ENCODE measurements at places on chromosomes 13 and 19. TPM values are rescaled to one million over a fixed set of nuclear protein-coding genes. Genes with fewer than 3 reads are reported as not detected.

DNA sequence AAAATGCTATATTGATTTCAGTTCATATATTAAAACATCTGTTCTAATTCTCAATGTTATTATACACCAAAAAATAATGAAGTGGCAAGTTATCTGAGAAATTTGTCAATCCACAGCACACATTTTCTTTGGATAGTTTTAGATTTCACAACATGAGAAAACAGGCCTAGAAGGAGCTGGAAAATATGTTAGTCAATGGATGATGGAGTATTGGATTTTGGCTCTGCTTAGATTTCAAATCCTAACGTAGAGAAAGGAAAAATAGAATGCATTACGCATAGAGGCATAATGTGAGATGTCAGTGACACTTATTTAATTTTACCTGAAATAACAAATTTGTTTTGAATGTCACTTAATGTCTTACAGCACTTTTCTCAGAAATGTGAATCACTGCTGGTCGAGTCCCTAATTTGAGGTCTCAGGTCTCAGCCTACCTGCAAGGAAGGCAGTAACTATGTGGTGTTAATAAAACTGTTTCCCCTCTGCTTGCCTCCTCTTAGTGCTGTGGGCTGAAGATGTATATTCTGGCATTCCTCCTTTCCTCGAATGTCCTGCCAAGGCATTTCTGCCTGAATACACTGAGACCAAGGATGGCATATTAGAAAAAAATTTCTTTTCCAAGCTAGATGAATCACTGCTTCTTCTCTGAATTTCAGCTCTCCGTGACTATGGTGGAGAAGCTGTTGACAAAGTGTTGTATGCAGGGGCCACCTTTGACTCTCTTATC is 232.4 kb downstream of the POSTN start:
- no peak for DNase-seq

GRCh38 chr19:43467730-43468129 is 2.3 kb upstream of the LYPD3 start:
- DNase-seq = no peak

DNA sequence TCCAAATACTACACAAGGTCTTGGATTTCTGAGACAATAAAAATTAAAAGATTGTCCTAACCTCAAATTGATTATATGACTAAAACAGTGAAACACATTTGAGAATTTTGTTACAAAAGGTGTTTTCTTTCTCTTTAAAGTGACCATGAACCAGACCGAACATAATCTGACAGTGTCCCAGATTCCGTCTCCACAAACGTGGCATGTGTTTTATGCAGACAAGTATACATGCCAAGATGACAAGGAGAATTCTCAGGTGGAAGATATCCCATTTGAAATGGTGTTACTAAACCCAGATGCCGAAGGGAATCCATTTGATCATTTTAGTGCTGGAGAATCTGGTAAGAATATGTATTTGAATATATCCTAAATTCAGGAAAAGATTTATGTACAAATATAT is 10.4 kb downstream of the GPR180 start:
- DNase-seq = no peak

- DNase-seq = no peak
These were observed 54.6 kb downstream of the HSPH1 start for GRCh38 chr13:31107109-31107508.

- DNase-seq = no peak
These were observed 733.9 kb upstream of the KLHL1 start for GRCh38 chr13:70842062-70842644.

AMER2 gene
- polyA plus RNA-seq = 0.03 TPM

FOSB gene
- polyA plus RNA-seq = 287 TPM

- DNase-seq = no peak
These were observed 7.4 kb upstream of the C5AR1 start for GRCh38 chr19:47302249-47302648.

- no peak for DNase-seq
These were observed 134.1 kb downstream of the LACC1 start for GRCh38 chr13:44013758-44014291.

DNA sequence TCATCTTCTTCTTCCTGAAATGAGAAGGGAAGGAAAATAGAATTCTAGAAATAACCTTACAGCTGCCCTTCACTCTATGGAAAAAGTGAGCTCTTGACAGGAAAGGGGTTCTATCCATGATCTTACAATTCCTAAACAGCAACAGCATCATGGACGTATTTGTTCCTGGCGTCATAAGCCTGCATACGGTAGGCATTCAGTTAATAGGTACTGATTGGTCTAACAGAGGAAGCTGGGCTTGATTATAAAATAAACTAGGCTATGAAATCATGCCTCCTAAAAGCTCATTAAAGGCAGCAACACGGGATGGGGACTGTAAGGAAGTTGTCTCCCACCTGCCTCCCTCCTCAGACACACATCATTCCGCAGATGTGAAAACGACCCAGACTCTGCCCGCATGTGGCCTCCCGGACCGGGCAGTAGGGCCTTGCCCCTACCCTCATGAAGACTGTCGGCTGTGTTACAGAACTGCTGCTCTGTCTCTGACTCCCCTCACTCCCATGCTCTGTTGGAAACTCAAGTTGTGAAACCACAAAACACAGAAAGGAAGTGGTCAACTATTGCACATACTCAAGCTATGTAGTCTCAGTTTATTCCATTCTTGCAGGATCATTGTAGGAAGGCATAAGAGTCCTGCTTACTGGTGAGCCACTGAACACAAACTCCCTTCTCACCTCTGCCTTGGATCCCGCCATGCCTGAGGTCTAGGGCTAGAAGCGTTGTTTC is 129.8 kb downstream of the DLEU7 start:
- DNase-seq = no peak

- DNase-seq = no peak
These were observed 38.4 kb upstream of the STARD13 start for GRCh38 chr13:33323801-33324510.

ZNF224 gene
- polyA plus RNA-seq = 52.7 TPM

- no peak for DNase-seq
These were observed 117.9 kb downstream of the RBM26 start for GRCh38 chr13:79287939-79288795.

- no peak for DNase-seq
These were observed 83.5 kb downstream of the SLC7A1 start for GRCh38 chr13:29511980-29512379.

NLRP11 gene
- not detected for polyA plus RNA-seq

ASF1B gene
- polyA plus RNA-seq = 15.6 TPM

GPC6 gene
- 23.5 TPM for polyA plus RNA-seq

NLRP9 gene
- not detected for polyA plus RNA-seq

- DNase-seq = no peak
These were observed 115.2 kb downstream of the B3GLCT start for GRCh38 chr13:31314961-31315360.

C1QTNF9 gene
- 0.40 TPM for polyA plus RNA-seq

PLEKHA4 gene
- 18.8 TPM for polyA plus RNA-seq

LRRC4B gene
- 12.2 TPM for polyA plus RNA-seq

DNA sequence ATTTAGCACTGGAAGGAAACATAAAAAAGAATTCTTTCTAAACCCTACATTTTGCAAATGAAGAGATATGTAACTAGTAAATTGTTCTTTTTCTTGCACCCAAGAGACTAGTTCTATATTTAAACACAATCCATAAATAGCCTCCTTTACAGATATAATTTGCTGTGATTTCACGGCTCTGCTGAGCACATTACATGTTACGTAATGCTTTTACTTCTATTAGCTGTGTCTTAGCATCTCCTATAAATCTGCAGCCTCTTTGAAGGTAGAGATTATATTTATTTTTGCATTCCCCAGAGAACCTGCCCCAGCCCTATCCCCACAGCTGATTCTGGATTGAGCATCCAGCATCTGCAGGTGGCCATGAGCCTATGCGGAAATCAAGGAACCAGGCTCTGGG is 32.2 kb downstream of the LACC1 start:
- DNase-seq = no peak

XAB2 gene
- 32.2 TPM for polyA plus RNA-seq

- DNase-seq = no peak
These were observed 1.1 kb downstream of the RUBCNL start for GRCh38 chr13:46385946-46386345.

- DNase-seq = no peak
These were observed 1968.9 kb downstream of the PCDH9 start for GRCh38 chr13:65260946-65261891.

KCNK6 gene
- polyA plus RNA-seq = 5.1 TPM

GRCh38 chr13:99757756-99758459 is 213.7 kb downstream of the ZIC5 start:
- DNase-seq = no peak

DNA sequence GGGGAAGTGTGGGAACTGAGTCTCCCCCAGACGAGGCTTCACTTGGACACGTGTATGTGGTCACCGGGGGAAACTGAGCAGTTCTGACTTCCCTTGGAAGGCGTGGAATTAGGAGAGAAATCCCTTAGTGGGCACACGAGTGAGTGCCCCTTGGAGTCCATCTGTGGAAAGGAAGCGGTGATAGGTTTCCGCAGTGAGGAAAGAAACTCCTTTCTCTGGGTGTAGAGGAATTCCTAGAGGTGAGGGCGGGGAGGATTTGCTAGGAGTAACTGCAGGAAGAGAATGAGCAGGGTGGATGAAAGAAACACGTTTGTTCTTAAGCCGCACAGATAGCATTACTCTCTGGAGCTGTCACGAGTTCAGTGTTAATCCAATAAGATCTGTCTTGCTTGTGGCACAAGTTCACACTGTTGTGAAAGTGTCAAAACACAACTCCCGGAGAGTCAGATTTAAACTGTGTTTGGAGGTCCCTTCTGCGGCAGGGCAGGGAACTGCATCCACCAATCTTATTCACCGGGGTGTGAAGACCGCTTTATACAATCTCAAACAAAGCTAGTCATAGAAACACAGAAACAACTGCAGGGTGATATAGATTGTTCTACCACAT is 1.2 kb downstream of the KL start:
- no peak for DNase-seq

GRCh38 chr13:112345826-112346172 is 30.4 kb upstream of the SPACA7 start:
- DNase-seq = no peak

- DNase-seq = no peak
These were observed 19.8 kb upstream of the SPART start for GRCh38 chr13:36366031-36366430.

SHISA2 gene
- polyA plus RNA-seq = 63.1 TPM

IGFL2 gene
- 1.3 TPM for polyA plus RNA-seq

DNA sequence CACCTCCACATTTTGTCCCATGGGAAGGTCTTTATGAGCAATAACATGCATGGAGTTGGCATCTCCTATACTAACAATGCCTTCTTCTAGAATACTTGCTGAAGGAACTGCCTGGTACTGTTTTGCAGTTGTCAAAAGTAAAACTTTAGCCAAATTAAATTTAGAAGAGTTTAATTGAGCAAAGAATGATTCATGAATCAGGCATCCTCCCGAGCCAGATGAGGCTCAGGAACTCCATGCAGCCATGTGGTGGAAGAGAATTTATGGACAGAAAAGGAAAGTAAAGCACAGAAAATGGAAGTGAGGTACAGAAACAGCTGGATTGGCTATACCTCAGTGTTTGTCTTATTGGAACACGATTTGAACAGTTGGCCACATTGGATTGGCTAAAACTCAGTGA is 1081.9 kb downstream of the SLITRK1 start:
- no peak for DNase-seq

- no peak for DNase-seq
These were observed 162.7 kb downstream of the KDM4B start for GRCh38 chr19:5131506-5132205.

YJEFN3 gene
- polyA plus RNA-seq = 13.6 TPM

LGALS14 gene
- polyA plus RNA-seq = not detected

DNA sequence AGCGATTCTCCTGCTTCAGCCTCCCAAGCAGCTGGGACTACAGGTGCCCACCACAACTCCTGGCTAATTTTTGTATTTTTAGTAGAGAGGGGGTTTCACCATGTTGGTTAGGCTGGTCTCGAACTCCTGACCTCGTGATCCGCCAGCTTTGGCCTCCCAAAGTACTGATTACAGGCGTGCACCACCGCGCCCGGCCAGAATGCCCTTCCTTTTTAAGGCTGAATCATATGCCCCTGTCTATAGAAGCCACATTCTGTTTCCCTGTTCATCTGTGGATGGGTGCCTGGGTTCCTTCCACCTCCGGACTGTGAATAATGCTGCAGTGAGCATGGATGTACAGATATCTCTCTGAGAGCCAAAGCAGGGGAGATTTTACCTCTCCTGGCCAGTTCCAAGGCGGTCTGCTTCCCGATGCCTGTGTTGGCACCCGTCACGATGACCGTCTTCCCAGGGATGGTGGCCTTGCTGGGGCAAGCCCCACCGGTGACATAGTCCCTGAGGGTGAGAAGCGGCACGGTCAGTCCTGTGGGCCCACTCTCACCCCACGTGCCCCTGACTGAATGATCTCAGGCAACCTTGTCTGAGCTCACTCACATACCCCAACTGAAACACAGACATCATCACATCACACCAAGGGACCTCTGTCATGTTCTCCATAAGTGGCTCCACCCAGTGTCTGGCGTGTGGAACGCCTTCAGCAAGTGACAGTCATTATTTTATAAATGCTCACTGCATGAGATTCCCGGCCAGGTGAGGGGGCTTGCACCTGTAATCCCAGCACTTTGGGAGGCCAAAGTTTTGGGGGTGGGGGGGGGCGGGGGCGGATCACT is 4.0 kb downstream of the RDH13 start:
- DNase-seq = no peak

DNA sequence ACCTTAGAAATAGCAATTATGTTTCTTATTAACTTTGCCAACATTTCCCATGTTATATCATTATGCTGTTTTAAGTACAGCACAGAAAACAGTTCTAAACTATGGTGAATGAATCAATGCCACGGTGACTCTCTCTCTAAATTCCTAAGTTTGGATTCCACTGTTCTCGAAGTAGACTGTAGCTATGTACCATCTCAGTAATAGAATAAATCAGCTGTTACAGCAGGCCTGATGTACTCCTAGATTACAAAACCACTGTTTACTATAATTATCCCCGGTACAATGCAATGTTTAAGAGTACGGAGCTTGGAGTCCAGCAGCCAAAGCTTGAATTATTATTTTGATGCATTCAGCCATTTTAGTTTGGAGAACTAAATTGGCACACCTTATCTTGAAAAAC is 476.3 kb upstream of the SLITRK1 start:
- no peak for DNase-seq

ZNF614 gene
- polyA plus RNA-seq = 17.9 TPM

PRODH2 gene
- 0.15 TPM for polyA plus RNA-seq
